ENCODE measurements at places on chromosomes 5 and 9. TPM values are rescaled to one million over a fixed set of nuclear protein-coding genes. Genes with fewer than 3 reads are reported as not detected.

DNA sequence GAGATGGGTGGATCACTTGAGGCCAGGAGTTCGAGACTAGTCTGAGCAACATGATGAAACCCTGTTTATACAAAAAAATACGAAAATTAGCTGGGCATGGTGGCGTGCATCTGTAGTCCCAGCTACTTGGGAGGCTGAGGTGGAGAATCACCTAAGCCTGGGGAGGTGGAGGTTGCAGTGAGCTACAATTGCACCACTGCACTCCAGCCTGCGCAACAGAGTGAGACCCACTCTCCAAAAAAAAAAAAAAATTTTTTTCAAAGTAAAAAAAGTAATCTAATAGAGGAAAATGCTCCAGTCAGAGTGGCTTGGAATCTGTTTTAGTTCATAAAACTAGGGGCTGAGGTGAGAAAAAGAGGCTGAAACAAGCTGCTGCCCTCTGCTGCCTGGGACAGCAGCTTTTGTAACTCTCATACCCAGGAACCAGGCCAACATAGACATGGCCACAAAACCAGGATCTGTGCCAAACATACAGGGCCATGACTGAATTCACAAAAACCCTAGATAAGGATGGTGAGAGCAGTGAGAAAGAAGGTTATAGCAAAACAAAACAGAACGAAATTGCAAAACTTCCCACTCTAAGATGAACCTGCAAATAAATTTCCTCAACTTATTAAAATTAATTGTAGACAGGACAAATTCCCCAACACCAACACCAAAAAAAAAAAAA lies 13.1 kb upstream of the DCAF12 start:
- peak; percentile 97 for DNase-seq

GRCh38 chr9:20624201-20625002 lies 2.1 kb upstream of the MLLT3 start:
- DNase-seq = peak; percentile 86

GRCh38 chr9:129696944-129697655 lies 31.7 kb downstream of the PRRX2 start:
- peak; percentile 75 for DNase-seq

- DNase-seq = peak; percentile 17
Observed at GRCh38 chr9:94511134-94511954, 43.5 kb upstream of the PCAT7 start.

- DNase-seq = no peak
Observed at GRCh38 chr9:119907056-119907455, 537.8 kb upstream of the BRINP1 start.

- no peak for DNase-seq
Observed at GRCh38 chr5:42277293-42277692, 145.9 kb upstream of the GHR start.

GRCh38 chr5:9405196-9405754 lies 140.6 kb downstream of the SEMA5A start:
- no peak for DNase-seq

DNA sequence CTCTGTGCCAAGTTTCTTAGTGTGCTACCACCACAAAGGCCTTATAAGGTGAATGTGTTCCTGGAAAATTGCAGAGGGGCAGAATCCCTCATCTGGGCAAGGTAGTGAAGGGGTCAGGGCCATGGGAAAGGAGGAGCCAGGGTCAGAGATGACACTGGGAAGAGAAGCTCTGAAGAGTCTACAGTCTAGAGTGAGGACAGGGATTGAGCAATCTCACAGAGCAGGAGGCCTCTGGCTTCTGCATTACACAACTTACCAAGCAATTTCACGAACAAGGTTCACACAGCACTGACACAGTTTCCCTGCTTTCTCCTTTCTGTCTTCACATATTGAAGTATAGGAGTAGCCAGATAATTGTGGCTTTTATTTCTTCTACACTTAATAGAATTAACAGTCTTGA lies 24.5 kb upstream of the IDNK start:
- DNase-seq = peak; percentile 30

GRCh38 chr9:109205526-109205925 lies 38.5 kb upstream of the FRRS1L start:
- no peak for DNase-seq

DNA sequence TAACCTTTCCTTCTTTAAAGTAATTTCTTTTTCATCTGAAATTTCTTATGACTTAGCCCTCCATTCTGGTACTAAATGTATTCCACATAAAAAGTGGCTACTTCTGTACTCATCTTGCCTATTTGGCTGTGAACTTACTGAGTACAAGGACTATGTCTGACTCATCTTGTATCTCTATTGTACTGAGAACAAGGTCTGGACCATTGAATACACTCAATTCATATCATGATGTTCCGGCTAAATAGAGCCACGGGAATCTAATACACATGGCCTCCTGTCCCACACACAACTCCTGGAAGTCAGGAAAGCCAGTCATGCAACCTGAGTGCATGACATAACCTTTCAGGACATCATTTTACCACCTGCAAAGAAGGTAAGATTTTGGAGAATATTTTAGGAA lies 203.9 kb downstream of the PLK2 start:
- no peak for DNase-seq

- no peak for DNase-seq
Observed at GRCh38 chr9:27599102-27599869, 26.0 kb upstream of the C9orf72 start.

DNA sequence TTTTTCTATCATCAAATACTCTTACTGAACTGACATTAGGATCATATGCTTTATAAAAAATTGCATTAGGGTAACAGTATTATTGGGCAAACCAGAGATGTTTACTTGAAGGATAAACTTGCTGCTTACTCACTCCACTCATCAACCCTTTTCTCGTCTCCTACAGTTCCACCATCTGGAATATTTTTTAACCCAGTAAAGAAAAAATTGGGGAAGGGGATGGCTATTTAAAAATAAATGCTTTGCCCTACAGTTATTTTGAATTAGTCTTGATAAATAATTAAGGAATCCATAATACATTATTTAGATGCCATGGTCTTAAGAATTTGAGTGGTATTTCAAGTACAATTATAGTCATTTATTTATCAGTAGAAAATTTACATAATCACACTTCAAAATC lies 225.8 kb downstream of the MEF2C start:
- DNase-seq = no peak

GRCh38 chr5:102715082-102715807 lies 39.9 kb upstream of the PAM start:
- peak; percentile 86 for DNase-seq

DNA sequence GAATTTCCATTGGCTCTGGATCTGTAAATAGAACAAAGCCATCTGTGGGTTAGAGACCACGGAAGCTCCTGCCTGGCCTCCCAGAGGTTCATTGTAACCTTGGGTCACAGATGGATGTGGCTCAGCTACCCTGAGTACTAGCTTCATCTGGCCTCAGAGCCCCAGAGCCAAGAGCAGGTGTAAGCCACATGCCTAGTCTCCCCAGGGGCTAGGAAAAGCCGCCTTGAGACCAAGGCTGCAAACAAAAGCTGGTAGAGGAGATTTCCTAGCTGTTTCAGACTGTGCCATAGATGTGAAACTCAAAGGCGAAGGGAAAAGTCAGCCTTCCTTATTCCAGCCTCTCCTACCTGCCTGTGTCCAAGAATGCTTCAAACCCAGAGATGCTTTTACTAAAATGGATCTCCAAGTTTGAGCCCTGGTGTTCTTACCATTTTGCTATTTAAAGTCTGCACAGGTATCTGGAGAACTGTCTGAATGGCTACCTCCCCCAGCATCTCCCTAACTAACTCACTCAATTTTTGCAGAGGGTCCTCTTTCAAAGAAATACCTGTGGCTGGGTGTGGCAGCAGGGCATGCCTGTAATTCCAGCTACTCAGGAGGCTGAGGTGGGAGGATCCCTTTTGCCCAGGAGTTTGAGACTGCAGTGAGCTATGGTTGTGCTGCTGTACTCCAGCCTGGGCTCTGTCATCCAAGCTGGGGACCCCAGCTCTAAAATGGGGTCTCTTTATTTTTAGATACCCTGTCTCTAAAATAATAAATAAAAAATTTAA lies 42.3 kb upstream of the MAP1B start:
- DNase-seq = no peak

- DNase-seq = peak; percentile 7
Observed at GRCh38 chr9:100170085-100170484, 71.0 kb downstream of the INVS start.

- DNase-seq = peak; percentile 83
Observed at GRCh38 chr5:53368966-53369605, 111.3 kb upstream of the FST start.

GRCh38 chr9:126023962-126024361 lies 276.8 kb downstream of the PBX3 start:
- no peak for DNase-seq

DNA sequence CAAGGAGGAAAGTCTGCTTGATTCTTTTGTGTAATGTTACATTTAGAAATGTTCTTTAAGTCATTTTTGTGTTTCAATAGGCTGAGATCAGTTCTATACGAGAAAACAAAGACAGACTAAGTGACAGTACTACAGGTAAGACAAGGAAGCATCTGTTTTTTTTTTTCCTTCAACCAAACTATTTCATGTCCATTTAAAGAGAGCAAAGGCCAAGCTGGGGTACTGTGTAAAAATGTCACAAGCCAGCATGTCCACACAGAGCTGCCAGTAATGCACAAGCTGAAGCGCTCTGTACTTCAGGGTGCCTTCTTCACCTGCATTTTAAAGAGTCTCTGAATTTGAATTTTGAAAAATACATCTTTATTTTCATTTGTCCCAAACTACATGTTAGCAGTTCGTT lies 20.2 kb upstream of the TTC23L start:
- DNase-seq = no peak

GRCh38 chr9:20022410-20022809 lies 233.6 kb upstream of the SLC24A2 start:
- peak; percentile 25 for DNase-seq

GRCh38 chr9:127121628-127122175 lies 733 bp downstream of the ANGPTL2 start:
- peak; percentile 38 for DNase-seq

- no peak for DNase-seq
Observed at GRCh38 chr9:114805670-114806525, at the start of gene TNFSF15. Gene TNFSF15, minus strand, starts transcription at chr9:114806039. Its CDS starts 27 bp downstream, at chr9:114806012.

DNA sequence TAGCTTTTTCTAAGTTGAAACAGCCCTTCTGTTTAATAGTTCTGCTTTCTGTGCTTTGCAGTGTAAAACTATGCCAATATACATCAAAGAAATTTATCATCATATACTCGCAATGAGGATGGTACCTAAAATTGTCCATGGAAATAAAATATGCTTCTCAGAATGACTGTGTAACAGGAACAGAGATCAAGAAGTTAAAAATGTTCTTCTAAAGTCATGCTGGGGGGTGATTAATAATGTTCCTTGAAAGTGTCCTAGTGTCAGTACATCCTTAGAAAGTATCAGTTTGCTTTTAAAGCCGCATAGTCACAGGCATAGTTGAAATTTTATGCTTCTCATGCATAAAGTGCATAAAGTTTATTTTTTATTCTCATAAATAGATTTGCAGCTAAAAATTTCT lies 4.0 kb upstream of the LRRC70 start:
- DNase-seq = no peak

GRCh38 chr9:7782400-7783120 lies 17.0 kb downstream of the DMAC1 start:
- DNase-seq = no peak

TMC1 gene
- 0.36 TPM for total RNA-seq

SPAG8 gene
- total RNA-seq = 3.3 TPM

C9 gene
- total RNA-seq = not detected

GPR151 gene
- total RNA-seq = not detected

OR1J2 gene
- total RNA-seq = not detected

COL27A1 gene
- total RNA-seq = 2.1 TPM

PTPN3 gene
- 2.0 TPM for total RNA-seq

SPATA31C1 gene
- not detected for total RNA-seq

SLC27A6 gene
- not detected for total RNA-seq

NIM1K gene
- 1.9 TPM for total RNA-seq

SHISAL2B gene
- total RNA-seq = not detected

SNCAIP gene
- total RNA-seq = 0.57 TPM

MUSK gene
- total RNA-seq = not detected

SLC36A3 gene
- total RNA-seq = not detected

All from fibroblast of the aortic adventitia (primary cell).